Lower lobe of right lung (tissue), 2 donors: ENCODE measurements at places on chromosomes 16 and 17. TPM values are rescaled to one million over a fixed set of nuclear protein-coding genes. Genes with fewer than 3 reads are reported as not detected.

DNA sequence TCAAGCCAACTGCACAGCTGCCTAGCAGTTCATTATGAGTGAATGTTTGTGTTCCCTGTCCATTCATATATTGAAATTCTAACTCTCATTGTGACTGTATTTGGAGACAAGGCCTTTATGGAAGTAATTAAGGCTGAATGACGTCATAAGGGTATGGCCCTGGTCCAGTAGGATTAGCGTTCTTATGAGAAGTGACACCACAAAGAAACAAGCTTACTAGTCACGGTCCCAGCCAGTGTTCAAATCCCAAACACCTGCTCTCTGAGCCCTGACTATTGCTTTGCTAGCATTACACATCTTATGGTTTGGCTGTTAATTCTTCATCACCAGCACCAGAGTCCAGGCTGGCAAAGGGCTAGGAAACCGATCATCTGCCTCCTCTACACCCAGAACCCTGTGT, 2.2 kb downstream of the ZNF668 start:
- DNase-seq, result no peak
- H3K27me3 ChIP-seq, result no peaks in the 10 kb centered on the region
- peak overlapping the region; percentile 99 for H3K4me3 ChIP-seq
- peaks cover 9% of the 10 kb centered on the region for H3K36me3 ChIP-seq
- peak overlapping the region; percentile 97 for H3K27ac ChIP-seq
- H3K4me1 ChIP-seq, result peaks cover 24% of the 10 kb centered on the region

Gene CSNK1D
- total RNA-seq, result 146 TPM

- DNase-seq, result peak; percentile 83
- peak overlapping the region; percentile 32 for H3K27ac ChIP-seq
- H3K4me1 ChIP-seq, result peaks cover 59% of the 10 kb centered on the region
- H3K4me3 ChIP-seq, result peak overlapping the region; percentile 61
- peaks cover 10% of the 10 kb centered on the region for H3K36me3 ChIP-seq
- peaks cover 25% of the 10 kb centered on the region for H3K27me3 ChIP-seq
Measured at GRCh38 chr17:63478814-63479494, 2.1 kb downstream of the ACE start.

Gene TEX14
- 6.8 TPM for total RNA-seq

Gene TBC1D3
- total RNA-seq, result not detected

- no peak overlapping the region for H3K4me3 ChIP-seq
- H3K27me3 ChIP-seq, result no peaks in the 10 kb centered on the region
- no peak overlapping the region for H3K27ac ChIP-seq
- H3K36me3 ChIP-seq, result no peaks in the 10 kb centered on the region
- no peak for DNase-seq
- peaks cover 15% of the 10 kb centered on the region for H3K4me1 ChIP-seq
Measured at GRCh38 chr17:55629995-55630394, 92.7 kb downstream of the TMEM100 start.

Gene TBC1D28
- not detected for total RNA-seq

Gene CNGB1
- 0.35 TPM for total RNA-seq

DNA sequence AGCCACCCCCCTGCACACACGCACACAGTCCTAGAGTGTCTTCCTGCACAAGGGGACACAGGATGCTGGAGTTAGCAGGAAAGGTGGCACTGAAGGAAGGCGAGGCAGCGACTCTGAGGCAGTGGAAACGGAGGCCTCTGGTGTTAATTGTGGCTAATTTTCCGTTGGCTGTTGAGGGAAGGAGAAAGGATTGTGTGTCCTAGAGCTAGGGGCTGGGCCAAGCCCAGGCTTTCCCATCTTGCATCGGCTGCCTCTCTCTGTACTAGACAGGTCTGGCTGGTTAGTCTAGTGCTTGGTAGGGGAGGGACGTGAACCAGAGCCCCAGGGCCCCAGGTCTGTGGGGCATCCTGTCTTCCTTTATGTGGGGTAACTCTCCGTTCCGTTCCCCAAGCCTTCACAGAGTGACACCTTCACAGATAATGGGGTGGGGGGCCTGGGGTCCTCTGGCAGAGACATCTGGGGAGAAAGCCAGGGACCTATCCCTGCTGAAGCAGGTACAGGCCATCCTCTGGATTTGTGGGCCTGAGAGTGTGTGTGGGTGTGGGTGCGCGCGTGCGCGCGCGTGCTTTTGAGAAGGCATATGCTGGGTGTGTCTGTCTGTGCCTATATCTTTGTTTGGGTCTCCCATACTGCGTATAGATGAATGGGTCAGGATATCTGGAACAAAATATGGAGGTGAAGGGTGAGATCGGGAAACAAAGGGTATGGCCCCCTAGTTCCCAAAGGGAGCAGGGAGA, at the start of gene CHD3:
Gene CHD3 (plus strand): TSS at position 606 of the 737 bp plus-strand sequence. CDS start 212 bp downstream, outside the sequence.
- H3K27me3 ChIP-seq, result no peaks in the 10 kb centered on the region
- H3K27ac ChIP-seq, result peak within 1 kb of the TSS; percentile 92
- H3K36me3 ChIP-seq, result peaks cover 32% of the 10 kb centered on the region

Gene ZG16B
- 4.5 TPM for total RNA-seq

- DNase-seq, result no peak
- H3K4me1 ChIP-seq, result no peaks in the 10 kb centered on the region
- no peaks in the 10 kb centered on the region for H3K27me3 ChIP-seq
- H3K36me3 ChIP-seq, result no peaks in the 10 kb centered on the region
- no peak overlapping the region for H3K27ac ChIP-seq
Measured at GRCh38 chr16:86395477-86395876, 114.8 kb upstream of the FOXF1 start.

- no peaks in the 10 kb centered on the region for H3K36me3 ChIP-seq
- H3K4me1 ChIP-seq, result no peaks in the 10 kb centered on the region
- DNase-seq, result no peak
- H3K27me3 ChIP-seq, result peaks cover 40% of the 10 kb centered on the region
- H3K4me3 ChIP-seq, result no peak within 1 kb of the TSS
Measured at GRCh38 chr17:8397636-8398035, at the start of gene RNF222. Gene RNF222, minus strand, starts transcription at chr17:8397827. Its CDS starts 4,366 bp downstream, at chr17:8393461.

GRCh38 chr16:65069065-65069464, 52.8 kb downstream of the CDH11 start:
- no peak overlapping the region for H3K27ac ChIP-seq
- no peaks in the 10 kb centered on the region for H3K36me3 ChIP-seq
- H3K27me3 ChIP-seq, result no peaks in the 10 kb centered on the region
- H3K4me1 ChIP-seq, result peaks cover 3% of the 10 kb centered on the region

DNA sequence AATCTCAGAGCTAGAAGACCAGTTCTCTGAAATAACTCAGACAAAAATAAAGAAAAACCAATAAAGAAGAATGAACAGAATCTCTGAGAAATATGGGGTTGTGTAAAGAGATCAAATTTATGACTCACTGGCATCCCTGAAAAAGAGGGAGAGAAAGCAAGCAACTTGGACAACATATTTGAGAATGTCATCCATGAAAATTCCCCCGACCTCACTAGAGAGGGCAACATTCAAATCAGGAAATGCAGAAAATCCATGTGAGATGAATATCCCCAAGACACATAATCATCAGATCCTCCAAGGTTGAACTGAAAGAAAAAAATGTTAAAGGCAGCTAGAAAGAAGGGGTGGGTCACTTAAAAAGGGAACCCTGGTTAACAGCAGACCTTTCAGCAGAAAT, 32.1 kb downstream of the TANC2 start:
- DNase-seq, result no peak
- no peaks in the 10 kb centered on the region for H3K27me3 ChIP-seq
- H3K27ac ChIP-seq, result no peak overlapping the region
- no peaks in the 10 kb centered on the region for H3K36me3 ChIP-seq
- H3K4me1 ChIP-seq, result peaks cover 12% of the 10 kb centered on the region
- no peak overlapping the region for H3K4me3 ChIP-seq
